Amniotic epithelial cell (primary cell): ENCODE measurements at places on chromosomes 6 and 20.
A peak's percentile ranks its signal among the peaks of the same experiment; 100 is the strongest.

- peak; percentile 38 for DNase-seq
These were observed 89.2 kb upstream of the STMND1 start for GRCh38 chr6:17012421-17013225.

DNA sequence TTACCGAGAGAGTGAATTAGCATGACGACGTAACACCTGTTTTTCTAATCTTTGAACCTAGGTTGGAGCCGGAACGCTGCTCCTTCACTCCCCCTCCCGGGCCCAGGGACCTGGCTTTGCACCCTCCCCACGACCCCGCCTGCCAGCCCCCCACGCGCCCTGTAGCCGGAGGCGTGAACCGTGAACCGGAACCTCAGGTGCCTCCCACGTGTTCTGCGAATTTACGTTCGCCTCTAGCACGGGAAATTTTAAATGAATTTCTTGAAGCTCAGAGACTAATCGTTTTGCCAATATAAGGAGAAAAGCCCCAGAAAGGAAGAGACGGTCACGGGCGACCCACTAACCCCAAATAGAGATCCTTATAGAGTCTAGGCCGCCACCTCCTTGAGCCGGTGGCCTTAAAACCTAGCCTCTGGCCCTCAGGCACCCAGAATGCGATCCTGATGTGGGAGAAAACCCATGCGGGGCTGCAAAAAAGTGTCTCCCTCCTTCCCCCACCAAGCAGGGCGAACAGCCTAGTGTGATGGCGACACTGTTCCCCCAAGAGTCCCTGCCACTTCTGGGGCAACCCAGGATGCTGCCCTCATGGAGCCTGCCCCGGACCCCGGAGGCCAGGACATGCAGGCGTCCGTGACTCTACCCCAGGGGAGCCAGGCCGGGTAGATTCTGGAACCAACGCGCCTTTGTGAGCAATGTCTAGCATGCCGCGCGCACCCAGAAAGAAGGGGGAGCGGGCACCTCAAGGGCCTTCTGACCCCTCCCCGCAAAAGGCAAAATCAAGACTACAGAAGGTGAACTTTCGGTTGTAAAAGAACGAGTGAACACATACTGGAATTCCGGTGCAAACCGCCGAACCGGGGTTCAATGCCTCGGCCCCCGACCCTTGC, 2.7 kb upstream of the SIM1 start:
- no peak for DNase-seq

DNA sequence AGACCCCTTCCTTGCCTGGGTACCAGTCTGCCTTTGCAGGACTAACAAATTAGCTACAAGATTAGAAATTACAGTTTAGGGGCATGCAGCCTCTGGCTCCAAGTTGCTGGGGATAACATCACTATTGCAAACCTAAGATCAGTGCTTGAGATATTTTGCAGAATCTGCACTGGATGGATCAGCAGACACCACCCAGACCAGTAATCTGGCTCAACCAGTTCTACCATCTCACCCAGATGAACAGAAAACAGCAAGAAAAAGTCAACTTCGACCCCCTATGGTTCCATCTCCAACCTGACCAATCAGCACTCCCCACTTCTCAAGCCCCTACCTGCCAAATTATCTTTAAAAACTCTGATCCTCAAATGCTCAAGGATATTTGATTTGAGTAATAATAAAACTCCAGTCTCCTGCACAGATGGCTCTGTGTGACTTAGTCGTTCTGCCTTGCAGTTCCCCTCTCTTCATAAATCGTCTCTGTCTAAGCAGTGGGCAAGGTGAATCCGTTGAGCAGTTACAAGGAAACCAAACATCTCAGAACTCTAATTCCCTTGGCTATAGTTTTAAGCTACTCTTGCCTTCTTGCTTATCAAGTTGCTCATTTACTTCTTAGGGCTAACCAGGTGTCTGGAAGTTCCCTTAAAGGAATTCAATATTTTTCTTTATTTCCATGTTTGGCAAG, 16.1 kb upstream of the LMBRD1 start:
- DNase-seq, result no peak

- no peak for DNase-seq
These were observed 179.1 kb downstream of the DOK5 start for GRCh38 chr20:54654450-54654849.

- no peak for DNase-seq
These were observed 123.7 kb upstream of the FOXQ1 start for GRCh38 chr6:1188199-1188598.

- no peak for DNase-seq
These were observed 47.8 kb downstream of the CDH22 start for GRCh38 chr20:46260480-46260879.

DNA sequence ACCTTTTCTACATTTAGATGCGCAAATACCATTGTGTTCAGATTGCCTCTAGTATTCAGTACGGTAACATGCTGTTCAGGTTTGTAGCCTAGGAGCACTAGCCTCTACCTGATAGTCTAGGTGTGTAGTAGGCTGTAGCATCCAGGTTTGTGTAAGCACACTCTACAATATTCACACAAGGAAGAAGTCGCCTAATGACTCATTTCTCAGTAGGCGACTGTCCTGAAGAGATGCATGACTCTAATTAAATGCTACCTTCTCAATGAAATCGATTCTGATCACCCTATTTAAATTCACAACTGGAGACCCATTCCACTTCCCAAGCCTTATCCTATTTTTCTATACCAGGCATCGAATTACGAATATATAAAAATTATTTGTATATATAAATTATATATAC, 1.3 kb downstream of the MCUR1 start:
- DNase-seq, result no peak

DNA sequence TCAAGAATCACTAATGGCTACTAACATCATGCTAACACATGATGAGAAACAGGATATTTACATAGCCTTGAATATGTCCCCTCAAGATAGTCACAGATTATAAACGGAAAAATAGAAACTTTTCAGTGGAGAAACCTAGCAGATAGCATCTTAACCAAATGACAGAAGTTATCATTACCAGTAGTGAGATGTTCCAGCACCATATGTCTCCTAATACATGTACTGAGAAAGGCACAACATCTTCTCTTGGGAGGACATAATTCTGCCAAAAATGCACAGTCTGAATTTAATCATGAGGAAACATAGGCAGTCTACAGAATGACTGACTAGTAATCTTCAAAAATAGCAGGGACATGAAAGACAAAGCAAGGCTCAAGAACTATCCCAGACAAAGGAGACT, 19.9 kb upstream of the PRIM2 start:
- DNase-seq, result no peak

DNA sequence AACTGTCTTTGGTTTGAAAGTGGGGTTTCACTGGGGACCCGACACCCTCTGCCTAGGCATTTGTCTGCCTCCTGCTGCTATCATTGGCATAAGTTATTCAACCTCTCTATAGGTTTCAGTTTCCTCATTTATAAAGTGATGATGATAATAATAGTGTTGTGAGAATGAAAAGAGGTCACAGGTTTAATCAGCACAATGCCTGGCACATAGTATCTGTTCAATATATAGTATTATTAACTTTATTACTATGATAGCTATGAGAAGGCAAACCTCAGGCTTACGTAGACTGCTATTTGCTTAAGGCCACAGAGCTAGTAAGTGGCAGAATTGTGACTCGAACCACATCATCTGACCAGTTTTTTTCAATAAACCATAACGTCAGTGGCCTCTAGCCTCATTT, 256.8 kb downstream of the CDKAL1 start:
- DNase-seq, result no peak

DNA sequence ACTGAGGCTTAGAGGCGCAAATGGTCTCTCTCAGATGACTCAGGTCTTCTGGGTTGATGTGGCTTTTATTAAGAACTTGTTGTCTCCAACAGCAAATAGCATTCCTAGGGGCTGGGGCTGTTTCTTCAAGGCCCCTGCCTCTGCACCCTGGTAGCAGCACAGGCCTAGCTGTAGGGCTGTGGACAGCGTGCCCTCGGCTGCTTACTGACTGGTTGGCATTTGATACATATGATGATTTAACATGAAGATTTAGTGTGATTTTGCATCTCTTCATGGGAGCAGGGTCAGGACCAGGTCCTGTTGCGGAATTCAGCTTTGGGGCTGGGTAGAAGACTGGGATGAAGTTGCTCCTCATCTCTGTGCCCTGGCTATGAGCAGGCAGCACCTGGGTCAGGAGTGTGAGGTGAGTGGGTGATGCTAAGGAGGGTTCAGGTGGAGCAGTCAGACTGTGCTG, 24.3 kb upstream of the IER3 start:
- no peak for DNase-seq

DNA sequence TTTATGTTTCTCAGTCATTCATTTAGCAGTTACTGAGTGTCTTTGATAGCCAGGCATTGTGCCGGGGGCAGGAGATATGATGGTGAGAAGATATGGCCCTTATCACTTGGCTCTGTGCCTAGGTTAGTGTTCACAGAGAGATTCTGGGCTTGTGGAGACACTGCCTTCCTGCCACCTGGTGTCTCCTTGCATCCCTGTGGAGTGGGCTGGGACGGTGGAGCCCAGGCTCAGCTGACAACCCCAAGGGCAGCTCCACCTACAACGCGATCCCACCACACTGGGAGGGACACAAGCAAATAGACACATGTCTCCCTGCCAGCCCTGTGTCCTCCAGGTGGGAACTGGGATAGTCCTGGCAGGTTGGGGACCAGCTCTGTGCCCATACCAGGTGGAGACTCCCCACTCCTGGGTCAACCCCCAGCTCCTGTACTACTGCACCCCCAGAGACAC, 30.3 kb upstream of the VEGFA start:
- no peak for DNase-seq
